CD4-positive, alpha-beta T cell treated with Interleukin-15 for 4 hours (primary cell): ENCODE measurements at places on chromosomes 3 and 15.
A peak's percentile ranks its signal among the peaks of the same experiment; 100 is the strongest.

- no peak for DNase-seq
Observed at GRCh38 chr3:57948781-57949242, 59.4 kb upstream of the FLNB start.

DNA sequence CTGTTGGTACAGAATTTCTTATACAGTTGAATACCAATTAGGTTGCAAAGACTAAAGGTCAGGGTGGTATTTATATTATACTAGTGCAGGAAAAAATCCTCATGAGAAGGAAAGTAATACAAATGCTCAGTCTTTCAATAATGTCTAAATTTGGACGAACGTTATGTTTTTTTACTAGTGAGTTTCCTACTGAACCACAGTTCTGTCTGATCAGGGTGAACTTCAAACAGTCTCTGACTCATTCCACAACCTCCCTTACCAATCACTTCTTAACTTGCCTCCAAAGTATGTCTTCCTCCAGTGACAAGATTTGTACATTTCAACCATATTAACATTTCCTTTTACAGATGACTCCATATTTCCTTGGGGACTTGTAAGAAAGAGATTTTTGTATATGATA lies 3.4 kb downstream of the TMEM212 start:
- no peak for DNase-seq

- no peak for DNase-seq
Observed at GRCh38 chr3:34619990-34620389, 821.6 kb downstream of the PDCD6IP start.

DNA sequence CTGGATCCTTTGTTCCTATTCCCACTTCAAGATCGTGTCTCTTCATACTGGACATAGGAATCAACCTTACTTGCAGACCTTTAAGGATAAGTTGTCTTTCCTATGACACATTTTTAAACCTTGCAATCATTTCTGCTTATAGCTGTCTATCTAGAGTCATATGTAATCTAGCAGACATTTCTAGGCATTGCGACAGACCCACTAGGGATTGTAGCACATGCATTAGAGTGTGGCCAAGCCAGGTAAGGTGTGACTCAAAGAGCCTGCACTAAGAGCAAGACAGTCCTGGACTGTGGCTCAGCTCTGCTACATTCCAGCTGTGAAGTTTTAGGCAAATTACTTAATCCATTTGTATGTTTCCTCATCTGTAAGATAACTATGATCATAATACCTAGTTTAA lies 38.8 kb upstream of the BFSP2 start:
- no peak for DNase-seq

- DNase-seq, result no peak
Observed at GRCh38 chr15:86163816-86164215, 84.1 kb downstream of the AGBL1 start.

- no peak for DNase-seq
Observed at GRCh38 chr15:63811942-63812550, 21.7 kb downstream of the HERC1 start.

GRCh38 chr3:149245738-149246451 lies 24.3 kb upstream of the CP start:
- DNase-seq, result peak; percentile 3

- no peak for DNase-seq
Observed at GRCh38 chr3:69665026-69665737, 74.1 kb upstream of the MITF start.

DNA sequence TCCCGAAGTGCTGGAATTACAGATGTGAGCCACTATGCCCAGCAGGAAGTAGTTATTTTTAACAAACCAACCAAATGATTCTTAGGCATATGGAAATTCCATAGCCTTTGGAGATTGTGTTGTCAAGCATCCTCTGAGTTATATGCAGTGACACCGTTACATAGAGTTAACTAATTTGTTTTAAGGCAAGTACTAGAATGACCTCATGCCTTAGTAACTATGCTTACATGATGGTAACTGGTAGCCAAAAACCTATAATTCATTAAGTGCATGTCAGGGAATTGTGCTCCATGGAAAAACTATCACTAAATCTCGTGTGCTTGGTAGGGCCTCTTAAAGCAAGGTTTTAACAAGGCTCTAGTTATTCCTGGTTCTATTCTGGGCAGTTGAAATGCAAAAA lies 392.8 kb downstream of the TUSC7 start:
- no peak for DNase-seq

DNA sequence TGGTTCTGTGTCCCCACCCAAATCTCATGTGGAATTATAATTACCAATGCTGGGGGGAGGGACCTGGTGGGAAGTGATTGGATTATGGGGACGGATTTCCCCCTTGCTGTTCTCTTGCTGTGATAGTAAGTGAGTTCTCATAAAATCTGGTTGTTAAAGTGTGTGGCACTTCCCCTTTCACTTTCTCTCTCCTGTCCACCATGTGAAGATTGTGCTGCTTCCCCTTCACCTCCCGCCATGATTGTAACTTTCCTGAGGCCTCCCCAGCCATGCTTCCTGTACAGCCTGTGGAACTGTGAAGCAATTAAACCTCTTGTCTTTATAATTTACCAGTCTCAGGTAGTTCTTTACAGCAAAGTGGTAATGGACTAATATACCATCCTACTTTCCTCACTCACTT lies 289.6 kb downstream of the EFHB start:
- no peak for DNase-seq

DNA sequence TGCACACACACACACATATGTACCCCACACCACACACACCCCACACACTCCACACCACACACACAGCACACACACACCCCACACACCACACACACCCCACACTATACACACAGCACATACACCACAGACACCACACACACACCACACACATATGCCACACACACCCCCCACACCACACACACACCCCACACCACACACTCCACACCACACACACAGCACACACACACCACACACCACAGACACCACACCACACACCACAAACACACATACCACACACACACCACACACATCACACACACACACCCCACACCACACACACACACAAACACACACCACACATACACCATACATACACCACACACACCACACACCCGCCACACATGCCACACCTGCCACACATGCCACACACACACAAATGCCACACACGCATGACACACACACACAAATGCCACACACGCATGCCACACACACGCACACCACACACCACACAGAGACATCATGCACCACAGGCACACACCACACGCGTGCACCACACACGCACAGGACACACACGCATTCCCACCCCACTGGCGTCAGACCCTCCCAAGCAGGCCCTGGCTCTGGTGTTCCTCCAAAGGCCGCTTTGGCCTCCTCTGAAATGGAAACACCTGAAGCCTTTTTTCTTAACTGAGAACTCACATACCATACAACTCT lies 15.7 kb downstream of the CHST13 start:
- no peak for DNase-seq

GRCh38 chr15:85943791-85944190 lies 135.9 kb upstream of the AGBL1 start:
- no peak for DNase-seq

DNA sequence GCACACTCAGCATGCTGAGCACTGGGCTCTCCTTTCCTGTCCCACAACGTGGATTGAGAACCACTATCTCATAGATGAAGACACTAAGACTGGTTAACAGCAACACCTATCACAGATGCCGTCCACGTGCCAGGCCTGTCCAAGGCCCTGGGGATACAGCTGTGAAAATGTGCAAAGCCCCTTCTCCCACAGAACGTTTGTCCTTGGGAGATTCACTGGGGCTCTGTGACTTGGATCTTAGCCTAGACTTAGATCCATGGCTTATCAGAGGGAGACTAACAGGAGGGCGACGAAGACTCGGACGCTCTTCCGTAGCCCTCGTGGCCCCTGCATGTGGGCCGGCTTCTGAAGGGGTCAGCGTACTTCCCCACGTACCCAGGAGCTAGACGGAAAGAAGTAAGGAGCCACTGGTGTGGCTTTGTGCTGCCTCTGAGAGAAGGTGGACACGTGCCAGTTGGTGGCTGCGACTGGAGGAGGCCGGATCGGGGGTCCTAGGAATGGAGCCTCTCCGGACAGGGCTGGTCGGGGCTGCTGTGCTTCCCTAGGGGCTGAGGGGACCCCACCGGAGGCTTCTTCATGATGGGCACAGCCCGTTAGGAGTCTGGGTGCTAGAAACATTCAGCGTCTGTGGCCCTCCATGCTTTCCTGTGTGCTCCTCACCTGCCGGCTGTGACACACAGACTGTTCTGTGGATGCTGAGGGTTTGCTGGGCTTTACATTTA lies 964 bp downstream of the NRROS start:
- DNase-seq, result no peak

DNA sequence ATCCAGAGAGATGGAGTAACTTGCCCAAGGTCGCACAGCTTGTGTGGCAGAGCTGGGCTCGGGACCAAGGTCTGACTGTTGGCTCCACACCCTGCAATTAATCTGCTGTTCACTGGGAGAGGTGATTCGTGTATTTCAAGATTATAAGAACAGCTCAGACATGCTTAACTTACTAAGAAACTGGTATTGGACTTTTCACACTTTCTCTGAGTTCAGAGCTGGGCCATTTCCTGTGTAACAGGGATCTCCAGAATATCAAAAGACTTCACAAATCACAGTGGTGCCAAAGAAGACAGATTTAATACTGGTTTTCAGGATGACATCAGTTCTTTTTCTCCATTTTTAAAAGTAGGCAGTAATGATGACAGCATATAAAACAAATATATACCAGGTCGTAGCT lies 156.8 kb upstream of the UBE2E1 start:
- no peak for DNase-seq

DNA sequence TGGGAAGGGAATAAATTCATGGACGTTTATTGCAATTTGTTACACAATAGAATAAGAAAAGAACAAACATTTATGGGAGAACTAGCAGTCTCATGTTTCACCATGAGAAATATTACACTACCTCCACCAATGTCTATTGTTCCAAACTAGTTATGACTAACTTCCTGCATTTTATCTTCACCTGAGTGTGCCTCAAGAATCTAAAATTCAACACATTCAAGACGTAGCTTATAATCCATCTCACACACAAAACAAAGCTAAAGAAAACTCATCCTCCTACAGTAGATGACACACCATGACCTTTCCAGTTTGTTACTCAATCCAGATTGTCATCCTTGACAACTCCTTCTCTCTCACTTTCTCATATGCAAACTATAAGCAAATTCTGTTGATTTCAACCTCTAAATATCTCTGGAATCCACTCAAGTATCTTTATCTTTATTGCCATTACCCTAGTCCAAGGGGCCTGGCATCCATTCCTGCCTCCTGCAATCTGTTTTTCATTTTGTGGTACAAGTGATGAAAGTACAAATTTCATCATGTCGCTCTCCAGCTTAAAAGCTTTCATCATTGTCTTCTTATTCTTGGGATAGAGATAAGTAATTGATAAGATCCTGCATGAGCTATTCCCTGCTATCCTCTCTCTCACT lies 229.9 kb downstream of the NR2F2 start:
- no peak for DNase-seq

GRCh38 chr3:127194601-127195187 lies 1.8 kb downstream of the PRR23E start:
- DNase-seq, result no peak

DNA sequence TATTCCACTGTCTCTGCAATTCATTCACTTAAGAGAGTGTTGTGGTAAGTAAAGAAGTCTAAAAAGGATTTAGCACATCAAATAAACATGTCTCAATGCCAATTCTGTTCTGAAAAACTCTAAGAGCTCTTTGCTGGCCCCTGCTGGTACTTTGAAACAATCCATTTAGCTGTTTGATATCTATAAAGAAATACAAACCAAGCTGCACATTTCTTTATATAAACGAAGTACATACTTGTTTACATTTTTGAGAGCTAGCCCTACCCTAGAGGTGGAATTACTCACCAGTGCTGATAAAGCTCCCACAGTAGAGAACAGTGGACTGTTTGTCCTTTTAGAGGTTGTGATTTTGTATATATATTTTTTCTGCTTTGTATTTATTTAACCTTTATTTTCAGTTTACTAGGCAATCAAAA lies 75.5 kb downstream of the NEDD4 start:
- DNase-seq, result no peak
